ENCODE measurements at places on chromosomes 11 and 22.

DNA sequence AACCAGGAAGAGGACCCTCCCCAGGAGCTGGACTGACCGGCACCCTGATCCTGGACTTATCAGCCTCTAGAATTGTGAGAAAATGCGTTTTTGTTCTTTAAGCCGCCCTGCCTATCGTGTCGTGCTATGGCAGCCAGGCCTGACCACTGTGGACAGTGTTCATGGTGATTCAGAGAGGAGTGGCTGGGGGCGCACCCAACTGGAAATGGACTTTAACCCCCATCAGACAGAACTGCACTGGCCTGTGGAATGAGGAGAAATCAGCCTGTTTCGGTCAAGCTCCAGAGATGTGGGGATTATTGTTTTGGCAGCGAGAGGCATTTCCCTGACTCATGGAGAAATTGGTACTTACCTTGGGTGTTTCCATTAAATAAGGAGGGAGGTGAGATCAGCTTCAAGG, 1437.8 kb downstream of the BRD1 start:
- no peak for DNase-seq

DNA sequence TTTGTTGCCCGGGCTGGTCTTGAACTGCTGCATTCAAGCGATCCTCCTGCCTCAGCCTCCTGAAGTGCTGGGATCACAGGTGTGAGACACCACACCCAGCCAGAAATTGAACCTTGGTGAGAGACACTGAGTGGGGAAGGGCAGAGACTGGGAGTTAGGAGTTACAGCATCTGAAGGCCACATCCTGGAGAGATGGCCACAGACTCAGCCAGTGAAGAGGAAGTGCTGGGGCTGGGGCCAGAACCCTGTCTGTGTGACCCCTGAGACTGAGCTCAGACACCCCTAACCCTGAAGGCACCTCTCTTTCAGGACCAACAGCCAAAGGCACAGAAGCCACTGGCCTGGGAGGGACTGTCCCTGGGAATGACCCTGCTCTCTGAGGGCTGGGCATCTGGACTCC, 33.8 kb downstream of the TXN2 start:
- DNase-seq = no peak

GRCh38 chr22:36873614-36874308, 13.0 kb downstream of the NCF4 start:
- peak; percentile 51 for DNase-seq

DNA sequence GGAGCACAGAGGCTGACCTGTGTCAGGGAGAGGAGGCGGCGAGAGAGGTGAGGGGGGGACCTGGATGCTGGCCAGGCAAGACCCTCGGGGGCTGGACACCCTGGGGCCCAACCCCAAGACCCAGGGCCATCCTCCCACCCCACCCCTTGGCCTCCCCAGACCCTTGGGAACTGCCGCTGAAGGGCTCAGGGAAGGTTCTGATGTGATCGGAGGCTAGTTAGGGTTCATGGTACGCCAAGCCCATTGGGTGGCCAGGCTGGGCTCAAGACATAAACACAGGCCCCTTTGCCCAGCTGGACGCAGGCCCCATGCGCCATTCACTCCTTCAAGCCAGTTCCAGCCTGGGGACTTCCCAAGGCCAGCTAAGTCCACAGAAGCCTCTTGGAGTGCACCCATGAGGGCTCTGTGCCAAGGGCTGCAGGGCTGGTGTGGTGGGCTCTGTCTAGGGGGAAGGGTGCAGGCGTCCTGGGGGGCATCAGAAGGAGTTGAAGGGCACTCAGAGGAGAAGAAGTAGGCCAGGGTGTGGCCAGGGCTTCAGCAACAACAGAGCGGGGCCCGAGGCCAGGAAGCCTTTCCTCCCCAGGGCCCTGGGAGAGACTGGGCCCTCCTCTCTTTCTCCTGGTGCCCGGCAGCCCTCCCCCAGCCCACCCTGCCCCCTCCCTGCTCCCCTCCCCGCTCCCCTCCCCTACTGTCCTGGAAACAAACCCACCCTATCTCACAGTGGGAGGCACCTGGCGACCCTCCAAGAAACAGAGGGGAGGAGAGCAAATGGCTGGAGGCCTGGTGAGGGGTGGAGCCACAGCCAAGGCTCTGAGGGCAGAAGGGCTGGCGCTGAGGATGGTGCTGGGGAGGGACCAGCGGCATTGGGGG, 12.9 kb downstream of the TSPAN32 start:
- peak; percentile 83 for DNase-seq

DNA sequence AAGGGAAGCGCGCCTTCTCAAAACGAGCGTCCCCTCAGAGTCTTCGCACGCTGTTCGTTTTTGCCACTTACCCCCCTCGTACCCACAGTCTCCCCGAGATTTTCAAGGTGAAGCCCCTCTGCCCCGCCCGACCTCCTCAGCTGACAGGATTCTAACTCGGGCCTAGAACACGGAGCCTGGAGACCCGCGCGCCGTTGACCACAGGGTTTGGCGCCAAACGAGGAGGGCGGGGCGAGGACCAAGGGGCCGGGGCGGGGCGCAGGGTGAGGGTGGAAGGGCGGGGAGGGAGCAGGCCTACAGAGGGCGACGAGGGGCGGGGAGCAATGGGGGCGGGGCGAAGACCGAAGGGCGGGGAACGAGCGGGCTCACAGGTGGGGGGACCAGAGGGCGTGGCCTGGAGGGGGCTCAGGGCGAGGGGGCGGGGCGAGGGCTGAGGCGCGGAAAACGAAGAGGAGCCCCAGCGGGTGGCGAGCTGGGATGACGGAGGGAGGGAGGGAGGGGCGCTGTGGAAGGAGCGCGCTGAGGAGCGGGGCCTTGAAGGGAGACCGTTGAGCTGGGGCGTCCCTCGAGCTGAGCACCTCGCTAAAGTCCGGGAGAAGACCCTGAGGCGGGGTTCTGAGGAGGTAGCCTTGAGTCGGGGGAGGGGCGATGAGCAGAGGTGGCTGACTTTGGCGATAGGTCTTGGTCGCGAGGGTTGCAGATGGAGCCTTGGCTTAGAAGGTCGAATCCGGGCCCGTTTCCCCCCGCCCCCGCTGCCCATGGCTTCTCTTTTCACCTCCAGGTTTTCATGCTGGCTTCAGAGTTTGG, at the start of gene DMC1:
Gene DMC1, minus strand, starts transcription at position 212 of the 807 bp plus-strand sequence. CDS start 1,927 bp downstream, outside the sequence.
- DNase-seq = peak; percentile 92

DNA sequence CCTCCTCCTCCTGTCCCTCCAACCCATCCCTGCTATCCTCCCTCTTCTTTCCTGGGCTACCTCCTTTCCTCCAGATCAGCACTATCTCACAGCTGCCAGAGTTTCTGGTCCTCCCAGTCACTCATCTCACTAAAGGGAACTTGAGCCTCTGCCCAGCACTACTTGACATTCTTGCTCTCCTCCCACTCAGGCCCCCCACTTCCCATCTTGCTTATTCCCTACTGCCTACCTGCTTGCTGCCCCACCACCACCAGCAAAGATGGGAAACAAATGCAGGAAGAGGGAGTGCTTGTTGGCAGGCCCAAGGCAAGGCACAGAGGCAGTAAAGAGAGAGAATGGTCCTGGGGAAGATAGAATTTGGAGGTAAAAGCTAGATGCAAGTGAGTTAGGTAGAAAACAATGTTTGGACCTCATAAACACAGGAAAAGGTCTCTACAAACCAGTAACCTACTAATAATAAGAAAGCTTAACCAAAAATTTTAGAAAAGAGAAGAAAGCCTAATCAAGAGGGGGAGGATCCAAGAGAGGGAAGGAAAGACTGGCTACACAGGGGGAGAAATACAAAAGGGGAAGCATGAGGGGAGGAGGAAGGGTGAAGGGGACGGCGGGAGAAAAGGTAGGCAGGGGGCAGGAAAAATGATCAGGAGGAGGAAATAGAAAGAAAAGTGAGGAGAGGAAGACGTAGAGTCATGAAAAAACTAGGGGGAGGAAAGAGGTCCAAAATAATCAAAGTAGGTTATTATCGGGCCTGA, 63.6 kb downstream of the PAK1 start:
- peak; percentile 15 for DNase-seq

GRCh38 chr11:14544611-14545010, 24.4 kb upstream of the PSMA1 start:
- no peak for DNase-seq

DNA sequence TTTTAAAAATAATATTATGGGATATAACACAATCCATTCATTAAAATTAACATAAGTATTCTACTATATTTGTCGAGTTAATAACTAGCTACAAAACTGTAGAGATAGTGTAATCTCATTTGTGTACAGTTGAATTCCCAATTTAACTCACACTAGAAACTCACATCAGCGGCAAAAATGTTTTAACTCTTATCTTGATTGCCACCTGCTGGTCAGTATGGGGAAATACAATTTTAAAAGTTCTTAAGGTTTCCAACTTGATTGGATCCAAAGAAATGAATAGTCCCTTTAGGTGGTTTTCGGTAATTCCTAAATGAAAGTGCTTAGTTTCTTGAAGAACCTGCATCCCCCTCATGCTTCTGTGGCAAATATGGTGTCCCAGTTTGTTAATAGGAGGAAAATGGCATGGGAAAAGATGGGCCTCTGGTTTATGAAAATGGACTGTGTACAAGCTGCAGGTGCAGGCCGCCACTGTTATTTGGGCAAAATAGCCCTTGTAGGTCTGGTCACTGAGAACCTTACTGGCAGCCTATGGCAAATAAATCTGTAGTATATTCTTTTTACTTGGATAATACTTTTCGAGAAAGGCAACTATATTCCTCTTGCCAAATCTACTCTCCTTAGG, 33.7 kb upstream of the SLC17A6 start:
- DNase-seq = peak; percentile 51

GRCh38 chr11:120339394-120339890, 3.2 kb downstream of the ARHGEF12 start:
- DNase-seq = peak; percentile 86

Measured in Ammon's horn (tissue), 1 donor.